Activated CD4-positive, alpha-beta memory T cell treated with anti-CD3 and anti-CD28 coated beads for 36 hours (primary cell): ENCODE measurements at places on chromosomes 13 and 19. TPM values are rescaled to one million over a fixed set of nuclear protein-coding genes. Genes with fewer than 3 reads are reported as not detected.

Gene JAK3
- 200 TPM for total RNA-seq

Gene VN1R4
- total RNA-seq: not detected

GRCh38 chr13:52158629-52159158 is 703 bp downstream of the NEK3 start:
- H3K4me1 ChIP-seq: peaks cover 26% of the 10 kb centered on the region
- no peaks in the 10 kb centered on the region for H3K27me3 ChIP-seq
- H3K4me3 ChIP-seq: peak overlapping the region; percentile 83
- DNase-seq: no peak
- peak overlapping the region; percentile 68 for H3K27ac ChIP-seq

DNA sequence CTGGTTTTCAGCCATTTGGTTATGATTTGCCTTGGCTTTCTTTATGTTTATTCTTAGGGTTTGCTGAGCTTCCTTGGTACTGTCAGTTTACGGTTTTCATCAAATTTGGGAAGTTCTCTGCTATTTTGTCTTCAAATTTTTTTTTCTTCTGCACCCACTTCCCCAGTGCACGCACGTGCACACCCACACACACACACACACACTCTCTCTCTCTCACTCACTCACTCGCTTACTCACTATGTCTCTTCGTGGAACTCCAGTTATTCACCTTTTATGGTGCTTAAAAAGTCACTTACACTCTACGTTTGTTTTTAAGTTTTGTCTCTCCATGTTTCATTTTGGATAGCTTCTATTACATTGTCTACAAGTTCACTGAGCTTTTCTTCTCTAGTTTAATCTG is 7.1 kb downstream of the AKAP11 start:
- H3K4me3 ChIP-seq: no peak overlapping the region
- H3K36me3 ChIP-seq: peaks cover 6% of the 10 kb centered on the region
- DNase-seq: peak; percentile 42
- no peak overlapping the region for H3K27ac ChIP-seq

Gene KMT5C
- total RNA-seq: 34.2 TPM
